ENCODE measurements at places on chromosomes 1 and 21. TPM values are rescaled to one million over a fixed set of nuclear protein-coding genes. Genes with fewer than 3 reads are reported as not detected.

F3 gene
- total RNA-seq: 387 TPM

BCAR3 gene
- total RNA-seq: 15.7 TPM

DNA sequence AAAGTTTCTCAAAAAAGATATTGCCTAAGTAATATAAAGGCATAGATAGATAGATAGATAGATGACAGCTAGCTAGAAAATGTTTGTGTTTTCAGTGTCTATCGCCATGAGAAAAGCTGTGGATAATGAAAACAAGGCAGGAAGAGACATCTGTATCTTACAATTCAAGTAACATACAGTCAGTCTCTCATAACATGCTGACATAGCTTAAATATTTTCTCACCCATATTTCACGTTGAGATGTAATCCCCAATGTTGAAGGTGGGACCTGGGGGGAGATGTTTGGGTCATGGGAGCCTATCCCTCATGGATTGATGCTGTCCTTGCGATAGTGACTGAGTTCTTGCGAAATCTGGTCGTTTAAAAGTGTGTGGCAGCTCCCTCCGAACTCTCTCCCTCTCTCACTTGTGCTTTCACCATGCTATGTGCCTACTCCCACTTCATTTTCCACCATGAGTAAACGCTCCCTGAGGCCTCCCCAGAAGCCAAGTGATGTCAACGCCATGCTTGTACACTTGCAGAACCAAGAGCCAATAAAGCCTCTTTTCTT is 856.8 kb upstream of the ADAMTS5 start:
- peaks cover 25% of the 10 kb centered on the region for H3K4me1 ChIP-seq
- no peak overlapping the region for H3K4me3 ChIP-seq
- no peaks in the 10 kb centered on the region for H3K27me3 ChIP-seq
- H3K36me3 ChIP-seq: peaks cover 10% of the 10 kb centered on the region
- DNase-seq: no peak

- peaks cover 33% of the 10 kb centered on the region for H3K4me1 ChIP-seq
- H3K36me3 ChIP-seq: peaks cover 6% of the 10 kb centered on the region
- no peaks in the 10 kb centered on the region for H3K27me3 ChIP-seq
- H3K4me3 ChIP-seq: no peak overlapping the region
- H3K27ac ChIP-seq: no peak overlapping the region
- no peak for DNase-seq
Observed at GRCh38 chr1:231411036-231411531, 11.0 kb downstream of the EGLN1 start.

DNA sequence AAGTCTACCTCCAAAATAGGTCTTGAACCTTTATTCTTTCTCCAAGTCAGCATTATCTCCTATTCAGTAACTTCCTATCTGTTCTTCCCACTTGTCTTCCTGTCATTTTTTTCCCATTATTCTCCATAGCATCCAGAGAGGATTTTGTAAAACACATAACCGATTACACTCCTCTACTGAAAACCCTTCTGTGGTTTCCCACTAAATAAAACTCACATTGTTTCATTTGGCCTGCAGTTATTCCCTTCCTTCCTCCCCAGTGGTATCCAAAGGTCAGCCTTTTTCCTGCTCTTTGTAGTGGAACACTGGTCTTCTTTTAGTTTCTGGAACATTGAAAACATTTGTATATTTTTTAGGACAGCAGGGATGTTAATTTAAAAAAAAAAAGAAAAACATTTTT is 266.0 kb downstream of the GPR52 start:
- no peak for DNase-seq
- H3K4me3 ChIP-seq: no peak overlapping the region
- H3K27ac ChIP-seq: no peak overlapping the region
- no peaks in the 10 kb centered on the region for H3K4me1 ChIP-seq
- H3K36me3 ChIP-seq: no peaks in the 10 kb centered on the region

C1orf50 gene
- total RNA-seq: 9.4 TPM

CRP gene
- total RNA-seq: 3.6 TPM

DNA sequence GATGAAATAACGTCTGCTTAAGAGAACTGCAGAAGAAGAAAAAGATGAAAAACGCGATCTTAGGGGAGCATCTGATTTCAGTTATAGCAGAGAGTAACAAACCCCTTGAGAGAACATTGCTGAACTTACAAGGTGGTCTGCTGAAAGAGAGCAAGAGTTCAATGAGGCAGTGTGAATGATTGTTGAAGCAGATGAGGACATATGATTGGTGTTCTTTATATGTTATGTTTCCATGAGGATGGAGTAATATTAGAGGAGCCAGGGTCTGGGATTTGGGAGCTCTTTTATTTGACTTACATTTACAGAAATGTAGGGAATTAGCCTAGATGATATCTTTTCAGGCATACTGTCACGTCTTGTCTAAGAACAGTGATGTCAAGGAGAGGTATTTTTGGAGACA is 1302.0 kb downstream of the KCNT2 start:
- no peaks in the 10 kb centered on the region for H3K4me1 ChIP-seq
- no peak overlapping the region for H3K4me3 ChIP-seq
- H3K36me3 ChIP-seq: no peaks in the 10 kb centered on the region
- no peak overlapping the region for H3K27ac ChIP-seq

KPRP gene
- total RNA-seq: not detected

GRCh38 chr1:104765085-104765484 is 1015.4 kb downstream of the AMY1C start:
- no peak for DNase-seq
- H3K27me3 ChIP-seq: no peaks in the 10 kb centered on the region
- no peak overlapping the region for H3K4me3 ChIP-seq
- H3K4me1 ChIP-seq: no peaks in the 10 kb centered on the region
- H3K36me3 ChIP-seq: no peaks in the 10 kb centered on the region

DNA sequence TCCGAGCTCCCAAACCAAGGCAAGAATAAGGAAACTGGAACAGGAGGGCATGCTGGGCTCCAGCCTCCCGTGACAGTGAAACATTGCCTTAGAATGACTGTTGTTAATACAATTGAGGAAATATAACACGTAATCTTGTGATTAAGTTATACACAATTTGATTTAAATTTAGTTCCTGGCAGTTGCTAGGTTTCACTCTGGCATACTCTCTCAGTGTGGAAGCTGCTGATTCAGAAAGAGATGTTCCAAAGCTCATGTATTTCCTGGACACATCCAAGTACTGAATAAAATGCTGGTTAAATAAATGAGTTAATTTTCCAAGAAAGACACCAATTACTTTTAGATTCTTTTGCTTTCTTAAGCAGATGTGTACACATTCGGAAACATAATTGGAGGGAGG is 176.1 kb downstream of the GRIK1 start:
- no peak overlapping the region for H3K27ac ChIP-seq
- DNase-seq: no peak
- no peaks in the 10 kb centered on the region for H3K36me3 ChIP-seq
- no peak overlapping the region for H3K4me3 ChIP-seq
- H3K27me3 ChIP-seq: peaks cover 21% of the 10 kb centered on the region

- no peaks in the 10 kb centered on the region for H3K36me3 ChIP-seq
- H3K4me1 ChIP-seq: peaks cover 11% of the 10 kb centered on the region
- DNase-seq: no peak
- no peak overlapping the region for H3K27ac ChIP-seq
Observed at GRCh38 chr1:16977377-16977776, 3.0 kb downstream of the MFAP2 start.

BACH1 gene
- total RNA-seq: 80.2 TPM

DNA sequence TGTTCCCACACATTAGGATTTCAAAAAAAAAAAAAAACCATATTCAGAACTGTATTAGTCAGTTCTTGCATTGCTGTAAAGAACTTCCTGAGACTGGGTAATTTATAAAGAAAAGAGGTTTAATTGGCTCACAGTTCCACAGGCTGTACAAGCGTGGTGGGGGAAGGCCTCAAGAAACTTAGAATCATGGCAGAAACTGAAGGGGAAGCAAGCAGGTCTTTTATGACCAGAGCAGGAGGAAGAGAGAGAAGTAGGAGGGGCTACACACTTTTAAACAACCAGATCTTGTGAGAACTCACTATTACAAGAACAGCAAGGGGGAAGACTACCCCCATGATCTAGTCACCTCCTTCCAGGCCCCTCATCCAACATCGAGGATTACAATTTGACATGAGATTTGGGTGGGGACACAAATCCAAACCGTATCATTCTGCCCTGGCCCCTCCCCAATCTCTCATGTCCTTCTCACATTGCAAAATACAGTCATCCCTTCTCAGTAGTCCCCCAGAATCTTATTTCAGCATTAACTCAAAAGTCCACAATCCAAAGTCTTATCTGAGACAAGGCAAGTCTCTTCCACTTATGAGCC is 51.8 kb downstream of the POU2F1 start:
- no peaks in the 10 kb centered on the region for H3K36me3 ChIP-seq
- H3K4me3 ChIP-seq: no peak overlapping the region
- no peaks in the 10 kb centered on the region for H3K27me3 ChIP-seq
- H3K27ac ChIP-seq: no peak overlapping the region
- peaks cover 15% of the 10 kb centered on the region for H3K4me1 ChIP-seq

AMPD1 gene
- not detected for total RNA-seq

Data from Calu3 (cell line).